ENCODE measurements at places on chromosomes 11 and 22. TPM values are rescaled to one million over a fixed set of nuclear protein-coding genes. Genes with fewer than 3 reads are reported as not detected.

- no peak for DNase-seq
These were observed 94.1 kb downstream of the USP35 start for GRCh38 chr11:78282821-78283220.

GRCh38 chr11:118901494-118902335 is 18.0 kb downstream of the CXCR5 start:
- no peak for DNase-seq

DNA sequence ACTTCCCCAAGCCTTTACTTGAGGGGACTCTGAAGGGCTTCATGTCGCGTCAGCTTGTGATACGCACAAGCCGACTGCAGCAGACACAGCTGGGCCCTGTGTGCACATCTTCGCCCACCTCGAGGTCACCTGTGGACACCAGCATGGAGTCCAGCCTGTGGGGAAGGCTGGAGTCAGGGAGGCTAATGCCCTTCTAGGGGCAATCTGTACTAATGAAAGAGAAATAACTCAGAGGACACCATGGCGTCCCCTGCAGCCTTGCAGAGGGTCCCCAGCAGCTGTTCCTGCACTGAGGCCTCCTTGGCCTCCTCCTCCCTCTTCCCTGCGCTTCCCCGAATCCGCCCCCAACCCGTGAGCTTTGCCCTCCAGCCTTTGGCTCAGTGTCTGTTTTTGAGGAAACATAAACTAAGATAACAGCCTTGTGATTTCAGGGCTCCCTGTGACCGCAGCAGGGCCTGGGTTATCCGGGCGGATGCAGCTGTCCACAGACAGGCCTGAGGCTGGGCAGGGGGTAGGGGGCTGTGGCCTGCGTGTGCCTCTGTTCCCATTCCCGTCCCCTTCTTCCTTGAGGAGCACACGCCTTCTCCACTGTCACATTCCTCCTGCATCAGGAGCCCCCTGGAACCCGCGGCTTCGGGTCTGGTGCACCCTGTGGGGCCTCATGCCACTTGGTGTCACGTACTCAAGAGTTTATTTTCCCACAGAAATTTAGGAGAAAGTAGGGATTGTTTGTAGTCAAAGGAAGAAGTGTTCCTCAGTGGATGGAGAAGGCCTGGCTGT is 25.0 kb downstream of the KRTAP5-5 start:
- no peak for DNase-seq

- no peak for DNase-seq
These were observed 10.4 kb downstream of the ANO5 start for GRCh38 chr11:22203281-22203680.

GRCh38 chr11:46296528-46297448 is 19.3 kb downstream of the CREB3L1 start:
- no peak for DNase-seq

DNA sequence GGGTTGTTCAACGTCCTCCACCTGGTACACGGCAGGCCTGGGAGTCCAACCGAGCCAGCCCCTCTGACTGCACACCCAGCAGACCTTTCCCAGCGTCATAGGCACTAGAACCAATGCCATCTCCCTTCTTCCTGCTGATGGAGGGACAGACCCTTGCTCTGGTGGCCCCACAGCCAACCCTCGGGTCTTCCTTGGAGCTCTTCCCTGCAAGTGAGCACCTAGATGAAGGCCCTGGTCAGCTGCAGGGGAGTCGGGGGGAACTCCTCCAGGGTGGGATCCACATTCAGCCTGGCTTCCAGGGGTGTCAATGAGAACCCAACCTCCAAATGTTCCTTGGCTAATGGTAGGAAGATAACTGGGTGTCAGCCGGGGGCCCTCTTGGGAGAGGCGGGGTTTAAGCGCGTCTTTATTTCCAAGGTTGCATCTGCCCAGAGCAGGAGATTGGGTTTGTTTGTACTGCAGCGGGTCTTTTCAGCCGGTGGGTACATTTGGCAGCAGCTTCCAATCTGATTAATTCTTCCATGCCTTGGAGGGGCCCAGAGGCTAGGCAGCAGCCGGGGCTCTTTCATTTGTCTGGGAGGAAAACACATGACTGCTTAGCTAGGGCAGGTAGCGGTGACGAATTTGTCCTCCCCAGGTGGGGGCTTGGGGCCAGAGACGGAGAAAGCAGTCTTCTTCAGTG is 56.0 kb upstream of the SHISAL1 start:
- DNase-seq = no peak

- DNase-seq = no peak
These were observed 3.4 kb upstream of the MRPL16 start for GRCh38 chr11:59814021-59814420.

- DNase-seq = no peak
These were observed 45.7 kb downstream of the TXN2 start for GRCh38 chr22:36435516-36436415.

GRCh38 chr22:21736084-21736642 is 569 bp upstream of the YPEL1 start:
- DNase-seq = no peak

- no peak for DNase-seq
These were observed 101.1 kb upstream of the SPON1 start for GRCh38 chr11:13861411-13861810.

DNA sequence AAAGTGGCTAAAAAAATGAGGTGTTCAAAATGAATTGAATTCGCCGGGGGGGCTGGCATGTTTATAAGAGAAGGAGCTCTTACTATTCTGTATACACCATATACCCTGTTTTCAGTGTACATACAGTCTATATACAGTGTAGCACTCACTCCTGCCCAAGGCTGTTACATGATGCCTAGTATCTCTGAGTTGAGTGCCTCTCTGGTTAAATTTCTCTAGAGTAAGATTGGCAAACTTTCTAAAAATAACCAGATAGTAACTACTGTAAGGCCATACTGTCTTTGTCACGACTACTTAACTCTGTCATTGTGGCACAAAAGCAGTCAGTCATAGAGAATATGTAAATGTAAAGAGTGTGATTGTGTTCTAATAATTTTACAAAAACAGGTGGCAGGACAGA is 58.1 kb downstream of the PHF21A start:
- DNase-seq = no peak

DNA sequence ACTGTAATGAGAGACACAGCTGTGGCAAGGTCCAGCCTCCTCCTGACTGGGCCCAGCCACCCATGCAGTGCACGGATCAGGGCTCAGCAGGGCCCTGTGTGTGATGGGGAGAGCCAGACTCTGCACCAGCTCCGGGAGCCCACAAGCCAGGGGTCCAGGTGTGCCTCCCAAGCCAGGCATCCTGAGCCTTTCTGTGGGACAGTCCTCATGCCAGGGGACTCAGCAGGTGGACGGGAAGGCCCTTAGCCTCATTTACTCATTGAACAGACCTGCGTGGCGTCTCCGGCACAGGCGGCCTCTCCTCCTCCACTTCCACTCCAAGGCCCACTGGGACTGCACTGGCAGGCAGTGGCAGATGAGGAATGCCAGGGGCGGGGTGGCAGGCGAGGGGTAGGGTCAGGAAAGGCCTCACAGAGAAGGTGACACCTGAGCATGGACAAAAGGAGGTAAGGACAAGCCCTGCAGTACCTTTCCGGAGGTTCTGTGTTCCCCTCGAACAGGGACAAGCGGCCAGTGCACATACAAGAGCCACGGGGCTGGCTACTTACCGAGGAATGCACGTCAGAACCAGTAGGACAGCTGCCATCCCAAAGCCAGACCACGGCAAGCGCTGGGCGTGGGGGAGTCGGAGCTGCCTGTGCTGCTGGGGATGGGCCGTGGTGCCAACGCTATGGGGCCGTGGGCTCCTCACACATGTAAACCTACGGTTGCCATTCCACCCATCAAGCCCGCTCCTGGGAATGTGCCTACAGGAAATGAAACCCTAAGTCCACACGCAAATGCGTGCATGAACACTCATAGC is 52.7 kb downstream of the IGF2 start:
- no peak for DNase-seq

DNA sequence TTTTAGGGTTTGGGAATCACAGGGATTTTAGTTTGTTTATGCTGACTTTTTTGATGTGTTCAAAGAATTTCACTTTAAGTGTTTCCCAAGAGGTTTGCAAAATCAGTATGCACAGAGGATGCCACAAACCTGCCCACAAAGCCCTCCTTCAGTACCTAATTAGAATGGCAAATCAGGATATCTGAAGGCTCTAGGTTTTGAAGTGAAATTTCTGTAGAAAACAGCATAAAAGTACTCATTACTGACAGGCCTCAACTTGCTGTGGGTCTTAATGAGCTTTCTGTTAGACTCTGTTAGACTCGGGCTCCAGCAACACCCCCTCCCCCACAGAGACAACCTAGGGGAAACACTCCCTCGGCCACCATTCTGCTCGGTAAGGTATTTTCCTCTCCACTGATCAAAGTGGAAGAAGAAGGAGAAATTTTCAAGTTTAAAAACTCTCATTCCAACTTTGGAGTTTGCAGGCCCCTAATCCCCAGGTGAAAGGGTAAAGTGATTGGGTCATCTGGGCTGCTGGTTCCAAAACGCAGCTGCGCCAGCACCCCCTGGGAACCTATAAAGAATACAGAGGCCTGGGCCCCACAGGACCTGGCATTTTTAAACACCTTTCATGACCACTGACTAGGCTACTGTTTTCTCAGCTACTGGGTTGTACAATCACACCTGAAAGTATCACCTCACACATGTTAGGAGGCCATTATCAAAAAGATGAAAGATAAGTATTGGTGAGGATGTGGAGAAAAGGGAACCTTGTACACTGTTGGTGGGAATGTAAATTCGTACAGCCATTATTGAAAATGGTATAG is 67.5 kb downstream of the PLEKHA7 start:
- no peak for DNase-seq

GRCh38 chr22:23083315-23084021 is 13.1 kb downstream of the GNAZ start:
- DNase-seq = no peak

- peak; percentile 66 for DNase-seq
These were observed 169.0 kb downstream of the TBC1D22A start for GRCh38 chr22:46931414-46931813.

GRCh38 chr22:20420157-20420842 is 17.3 kb downstream of the SCARF2 start:
- DNase-seq = no peak

DNA sequence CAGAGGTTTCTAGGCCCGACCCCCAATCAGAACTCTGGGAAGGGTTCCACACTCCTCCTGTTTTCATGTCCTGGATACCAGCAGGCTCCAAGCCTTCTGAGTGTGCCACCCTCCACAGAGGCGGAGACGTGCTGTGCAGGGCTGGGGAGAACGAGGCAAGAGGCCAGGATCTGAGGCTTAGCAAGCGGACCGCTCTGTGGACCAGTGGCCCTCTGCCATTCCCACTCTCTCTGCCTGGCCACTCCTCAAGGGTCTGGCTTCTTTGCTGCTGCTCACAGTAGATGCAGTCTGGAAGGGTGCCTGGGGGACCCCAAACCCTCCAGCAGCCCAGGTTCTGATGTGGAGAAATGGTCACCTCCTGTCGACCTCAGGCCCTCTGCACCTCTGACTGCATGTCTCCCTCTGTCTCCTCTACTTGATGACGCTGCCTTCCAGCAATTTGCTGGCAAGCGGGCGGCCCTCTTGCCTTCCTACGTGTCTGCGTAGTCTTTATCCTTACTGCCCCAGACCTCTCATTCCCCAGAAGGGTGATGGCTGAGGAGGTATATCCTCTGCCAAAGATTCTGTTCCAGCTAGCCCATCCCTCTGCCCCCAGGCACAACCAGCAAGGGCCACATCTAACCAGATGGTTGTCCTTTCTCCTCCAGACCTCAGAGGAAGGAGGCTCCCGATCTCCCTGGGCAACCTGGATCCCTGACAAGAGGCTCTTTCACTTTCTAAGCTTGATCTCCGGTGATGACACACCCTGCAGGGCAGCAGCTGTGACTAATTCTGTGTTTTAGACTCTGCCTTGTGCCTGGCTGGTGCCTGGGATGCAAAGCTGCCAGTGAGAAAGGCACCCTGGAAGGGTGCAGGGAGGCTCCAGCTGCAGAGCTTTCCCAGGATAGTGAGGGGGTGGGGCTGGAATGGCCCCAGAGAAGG is 87.3 kb downstream of the NAT10 start:
- peak; percentile 60 for DNase-seq

GRCh38 chr11:104581246-104581980 is 316.8 kb downstream of the CASP12 start:
- DNase-seq = peak; percentile 34

GRCh38 chr11:17014833-17015626 is 816 bp upstream of the PLEKHA7 start:
- DNase-seq = no peak

The CHRNA10 gene
- 0.05 TPM for total RNA-seq

The PRR5L gene
- 3.2 TPM for total RNA-seq

The ZNF215 gene
- 5.5 TPM for total RNA-seq

The SLC6A5 gene
- not detected for total RNA-seq

The OR4X1 gene
- not detected for total RNA-seq

The SLC22A12 gene
- not detected for total RNA-seq
